Endothelial cell (in vitro differentiated cells): ENCODE measurements at places on chromosomes 12 and 14.

GRCh38 chr12:89230376-89231315, 121.7 kb downstream of the DUSP6 start:
- DNase-seq = no peak

- no peak for DNase-seq
These were observed 86.2 kb downstream of the TNFAIP2 start for GRCh38 chr14:103209506-103209905.

GRCh38 chr14:69997849-69998248, 118.6 kb downstream of the SMOC1 start:
- no peak for DNase-seq

GRCh38 chr12:127583041-127583440, 683.9 kb upstream of the TMEM132C start:
- no peak for DNase-seq

DNA sequence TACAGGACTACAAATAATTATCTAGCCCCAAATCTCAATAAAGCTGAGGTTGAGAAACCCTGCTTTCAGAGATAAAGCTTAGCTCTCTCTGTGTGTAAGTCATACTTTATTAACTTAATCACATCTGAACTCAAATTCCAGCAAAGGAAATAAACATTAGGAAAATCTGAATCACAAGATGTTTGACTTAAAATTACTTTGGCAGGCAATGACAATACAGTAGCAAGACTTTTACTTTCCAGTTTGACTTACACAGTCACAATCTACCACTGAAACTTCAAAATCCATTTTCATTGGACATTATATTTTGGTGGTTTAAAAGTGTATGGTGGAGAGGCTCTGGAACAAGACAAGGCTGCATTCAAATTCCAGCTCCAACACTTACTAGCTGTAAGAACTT, 11.4 kb downstream of the TMEM116 start:
- DNase-seq = no peak

GRCh38 chr14:70828188-70828587, 18.9 kb upstream of the MAP3K9 start:
- DNase-seq = no peak

DNA sequence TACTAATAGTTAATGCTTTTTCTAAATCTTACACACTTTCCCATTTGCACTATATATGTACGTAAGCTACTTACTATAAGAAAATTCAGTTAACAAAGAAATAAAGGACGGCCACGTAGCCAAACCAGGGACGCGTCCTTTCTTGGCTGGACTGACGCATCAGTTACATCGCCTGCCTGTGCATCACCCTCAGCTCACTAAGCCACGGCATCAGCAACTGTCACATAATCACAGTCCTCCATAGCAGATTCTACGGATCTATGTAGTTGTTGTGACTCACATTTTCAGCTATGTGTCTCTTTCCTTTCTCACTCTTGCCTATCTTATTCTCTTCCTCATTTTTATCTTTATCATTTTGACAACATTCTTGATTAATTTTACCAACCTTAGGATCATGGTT, 38.1 kb upstream of the C12orf50 start:
- DNase-seq = no peak

GRCh38 chr12:68957273-68957672, 24.3 kb upstream of the CPM start:
- no peak for DNase-seq

DNA sequence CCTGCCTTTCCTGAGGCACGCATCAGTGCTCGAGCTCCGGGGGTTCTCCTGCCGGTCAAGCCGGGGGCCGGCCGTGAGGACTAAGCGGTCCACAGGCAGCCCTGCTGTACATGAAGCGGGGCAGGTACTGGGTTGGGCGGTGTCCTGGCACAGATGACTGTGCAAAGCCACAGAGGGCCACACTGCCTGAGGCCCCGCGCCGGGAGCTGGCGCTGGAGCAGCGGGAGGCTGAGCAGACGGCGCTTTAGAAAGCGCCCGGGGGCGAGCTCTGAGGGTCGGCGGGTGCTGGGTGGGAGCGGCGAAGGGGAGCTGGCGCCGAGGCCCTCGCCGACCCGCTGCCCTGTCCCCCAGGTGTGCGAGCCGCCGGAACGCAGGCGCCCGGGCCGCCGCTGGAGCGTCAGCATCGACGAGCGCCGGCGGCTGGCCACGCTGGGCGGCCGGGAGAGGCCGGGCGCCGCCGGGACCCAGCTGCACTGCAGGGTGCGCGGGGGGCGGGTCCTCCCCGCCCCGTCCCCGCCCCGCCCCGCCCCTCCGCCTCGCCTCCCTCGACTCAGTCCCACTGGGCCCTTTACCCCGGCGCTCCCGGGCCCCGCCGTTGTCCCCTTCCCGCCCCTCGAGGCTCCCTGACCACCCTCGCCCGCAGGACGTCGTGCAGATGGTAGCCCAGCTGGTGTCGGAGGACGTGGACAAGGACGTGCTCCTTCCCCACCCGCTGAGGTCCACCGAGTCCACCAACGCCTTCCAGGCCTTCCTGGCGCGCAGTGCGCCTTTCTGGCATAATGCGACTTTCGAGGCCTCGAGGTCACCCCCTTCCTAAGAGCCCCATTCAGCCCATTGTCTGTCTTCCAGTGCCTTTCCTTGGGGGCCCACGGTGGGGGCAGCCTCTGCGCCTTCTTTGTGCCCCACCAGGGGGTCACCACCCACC, 8.3 kb upstream of the MTA1 start:
- no peak for DNase-seq

DNA sequence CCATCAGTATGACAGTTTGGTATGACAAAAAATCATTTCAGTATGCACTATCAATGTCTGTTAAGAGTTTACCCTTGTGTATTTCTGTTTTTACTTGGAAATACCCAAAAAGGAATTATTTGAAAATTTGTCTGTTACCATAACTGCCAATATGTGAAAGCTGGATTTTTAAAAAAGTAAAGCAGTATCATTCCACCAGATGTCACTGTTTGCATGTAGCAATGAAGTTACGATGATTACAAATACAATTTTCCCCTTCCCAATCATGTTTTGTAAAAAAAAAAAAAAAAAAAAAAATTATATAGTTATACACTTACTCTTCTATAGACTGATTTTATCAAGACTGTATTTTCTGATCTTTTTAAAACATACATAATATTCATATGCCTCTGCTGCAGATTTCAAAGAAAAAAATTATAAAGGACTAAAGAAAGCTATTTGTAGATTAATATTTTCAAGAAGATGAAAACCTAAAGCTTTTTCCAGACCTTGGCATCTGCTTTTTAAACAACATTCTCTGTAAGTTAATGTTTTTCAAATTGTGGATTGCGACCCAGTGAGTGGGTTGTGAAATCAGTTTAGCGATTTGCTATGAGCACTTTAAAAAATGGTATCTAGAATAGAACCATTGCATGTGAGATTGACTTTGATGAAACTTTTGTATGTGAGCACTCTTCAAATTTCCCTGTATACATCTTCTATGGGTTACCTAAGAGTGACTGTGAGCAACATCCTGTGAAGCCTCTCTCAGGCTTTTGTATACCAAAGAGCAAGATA, 114.2 kb downstream of the TTC6 start:
- DNase-seq = no peak

DNA sequence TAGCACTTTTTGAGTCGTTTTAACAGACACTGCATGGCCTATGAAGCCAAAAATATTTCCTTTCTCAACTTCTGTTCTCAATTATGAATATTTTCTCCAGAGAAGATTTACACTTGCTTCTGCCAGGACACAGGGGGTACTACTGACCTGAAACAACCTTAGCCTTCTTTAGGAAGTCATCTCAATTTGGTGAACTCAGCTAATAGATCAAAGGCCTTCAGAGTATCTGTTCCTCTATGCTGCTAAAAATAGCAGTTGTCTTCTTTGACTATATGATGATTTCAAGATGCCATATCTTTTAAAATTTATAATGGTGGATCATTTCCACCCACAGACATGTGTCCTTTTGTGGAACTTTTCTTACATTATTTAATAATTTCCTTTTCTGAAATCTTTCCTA, 14.0 kb upstream of the NDUFA12 start:
- DNase-seq = no peak

- no peak for DNase-seq
These were observed 94.6 kb downstream of the SRRM4 start for GRCh38 chr12:119075918-119076317.

GRCh38 chr12:108367436-108367835, 28.3 kb upstream of the CMKLR1 start:
- DNase-seq = no peak

DNA sequence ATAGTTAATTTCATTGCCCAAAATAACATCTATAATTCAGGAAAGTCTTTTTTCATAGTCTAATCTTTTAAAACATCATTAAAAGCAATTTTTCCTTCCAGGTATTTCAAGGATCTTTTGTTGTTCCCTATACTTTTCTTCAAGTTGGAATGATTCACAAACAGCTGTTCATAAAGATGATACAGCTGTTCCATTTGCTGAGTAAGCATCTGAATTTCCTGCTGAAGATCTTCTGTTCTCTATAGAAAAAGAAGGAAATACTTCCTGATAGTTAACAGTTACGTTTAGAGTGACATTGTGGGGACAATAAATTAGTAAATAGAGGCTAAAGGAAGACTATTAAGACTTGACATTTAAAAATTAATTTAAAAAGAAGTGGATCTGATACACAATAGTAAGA, 30.3 kb upstream of the ESR2 start:
- DNase-seq = no peak

DNA sequence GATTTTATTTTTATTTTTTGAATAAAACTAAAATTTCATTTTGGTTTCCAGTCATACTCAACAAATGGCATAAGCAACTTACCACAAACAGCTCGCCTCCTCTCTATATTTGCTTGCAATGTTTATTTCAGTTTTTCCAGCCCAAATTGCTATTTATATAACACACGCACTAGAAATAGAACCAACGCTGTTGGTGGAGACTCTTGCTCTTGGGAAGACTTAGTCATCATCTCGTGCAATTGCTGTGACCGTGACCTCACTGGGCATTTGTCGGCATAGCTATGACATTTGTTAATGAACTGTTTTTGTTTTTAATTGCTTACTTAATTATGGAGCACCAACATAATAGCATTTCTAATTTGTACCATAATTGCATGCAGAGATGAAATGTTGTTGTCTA, 153.1 kb upstream of the OTX2 start:
- DNase-seq = no peak

- no peak for DNase-seq
These were observed 216.1 kb downstream of the MSRB3 start for GRCh38 chr12:65494537-65494936.

GRCh38 chr14:28468191-28469151, 298.1 kb upstream of the FOXG1 start:
- no peak for DNase-seq

- DNase-seq = no peak
These were observed 92.8 kb upstream of the BBS10 start for GRCh38 chr12:76441016-76441415.

- DNase-seq = no peak
These were observed 217.3 kb downstream of the SYT10 start for GRCh38 chr12:33222357-33222756.

DNA sequence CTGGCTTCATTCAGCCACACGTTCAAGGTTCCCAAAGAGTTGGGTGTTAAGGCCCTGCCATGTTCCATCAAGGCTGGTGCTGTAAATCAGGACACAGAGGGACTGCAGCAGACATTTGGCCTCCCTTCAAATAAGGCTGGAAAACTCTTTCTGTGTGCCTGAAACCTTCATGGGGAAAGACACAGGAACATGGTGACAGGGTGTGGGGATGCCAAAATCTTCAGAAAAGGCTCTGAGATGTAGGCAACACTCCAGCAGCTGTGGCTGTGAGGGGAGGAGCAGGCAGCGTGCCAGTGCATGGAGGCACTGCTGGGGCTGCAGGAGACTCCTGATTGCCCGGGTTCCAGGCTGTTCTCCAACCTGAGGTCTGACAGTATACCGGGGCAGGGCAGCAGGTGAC, 15.0 kb downstream of the POMT2 start:
- DNase-seq = no peak

GRCh38 chr12:5492562-5492961, 60.7 kb downstream of the NTF3 start:
- no peak for DNase-seq

DNA sequence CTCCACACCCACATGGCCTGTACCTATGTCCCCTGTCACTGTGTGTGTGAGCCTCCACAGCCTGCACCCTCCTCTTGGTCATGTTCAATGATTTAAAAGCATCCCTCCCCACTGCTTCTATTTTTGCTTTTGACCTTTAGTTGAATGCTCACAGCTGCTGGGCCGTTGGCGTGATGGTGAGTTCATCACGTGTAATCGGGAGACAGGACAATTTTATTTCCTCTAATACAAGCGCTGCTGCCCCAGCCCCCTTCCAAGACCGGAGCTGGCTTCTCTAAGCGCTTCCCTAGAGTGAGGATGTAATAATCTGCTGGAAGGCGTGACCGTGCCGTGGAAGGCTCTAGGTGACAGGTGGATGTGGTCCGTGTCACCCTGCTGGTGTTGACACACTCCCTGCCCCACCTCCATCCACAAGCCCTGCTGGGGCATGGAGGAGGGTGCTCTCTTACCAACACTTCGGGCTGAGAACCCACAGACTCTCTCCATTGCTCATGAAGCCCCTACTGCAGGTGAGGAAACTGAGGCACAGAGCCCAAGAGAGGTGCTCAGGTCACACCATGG, 25.4 kb downstream of the CCDC85C start:
- no peak for DNase-seq

DNA sequence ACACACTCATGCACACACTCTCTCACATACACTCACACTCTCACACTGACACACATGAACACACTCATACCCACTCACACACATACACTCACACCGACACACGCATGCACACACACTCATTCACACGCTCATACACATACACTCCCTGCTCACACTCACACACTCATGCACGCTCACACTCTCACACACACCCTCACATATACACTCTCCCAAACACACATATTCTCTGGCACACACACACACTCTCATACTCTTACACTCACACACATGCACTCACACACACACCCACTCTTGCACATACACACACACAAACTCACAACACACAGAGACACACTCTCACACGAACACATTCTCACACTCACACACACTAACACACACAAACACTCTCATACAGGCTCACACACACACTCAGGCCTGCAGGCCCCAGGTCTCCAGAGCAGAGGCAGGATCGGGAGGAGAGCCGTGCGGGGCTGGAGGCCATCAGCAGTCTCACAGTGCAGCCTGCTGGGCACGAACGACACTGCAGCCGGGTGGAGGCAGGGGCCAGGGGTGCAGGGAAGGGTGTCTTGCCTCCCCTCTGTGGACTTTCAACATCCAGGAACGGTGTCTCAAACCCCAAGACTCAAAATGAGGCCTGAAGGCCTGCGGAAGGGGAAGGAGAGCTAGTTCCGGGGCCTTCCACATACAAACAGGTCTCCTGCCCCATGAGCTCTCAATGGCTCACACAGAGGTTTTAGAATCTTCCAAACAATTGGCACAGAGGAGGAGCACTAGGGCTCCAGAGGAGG, 148.7 kb downstream of the ANO2 start:
- peak; percentile 74 for DNase-seq

GRCh38 chr12:27478949-27479348, 32.4 kb downstream of the SMCO2 start:
- DNase-seq = no peak

- no peak for DNase-seq
These were observed 23.8 kb downstream of the ANO2 start for GRCh38 chr12:5921027-5921909.

GRCh38 chr12:131074221-131075083, 120.7 kb downstream of the ADGRD1 start:
- DNase-seq = no peak

GRCh38 chr12:124471828-124472227, 95.6 kb downstream of the NCOR2 start:
- no peak for DNase-seq

GRCh38 chr12:83172441-83172840, 485.7 kb downstream of the TMTC2 start:
- no peak for DNase-seq

- DNase-seq = no peak
These were observed 23.1 kb downstream of the SLIRP start for GRCh38 chr14:77730976-77731497.

GRCh38 chr14:65312859-65313258, 99.7 kb upstream of the FUT8 start:
- no peak for DNase-seq
